Immature natural killer cell (primary cell): ENCODE measurements at places on chromosomes 7 and 10. TPM values are rescaled to one million over a fixed set of nuclear protein-coding genes. Genes with fewer than 3 reads are reported as not detected.
A peak's percentile ranks its signal among the peaks of the same experiment; 100 is the strongest.

Gene LBX1
- polyA plus RNA-seq = not detected

GRCh38 chr10:130961506-130962239 is 349.8 kb downstream of the TCERG1L start:
- DNase-seq = no peak

DNA sequence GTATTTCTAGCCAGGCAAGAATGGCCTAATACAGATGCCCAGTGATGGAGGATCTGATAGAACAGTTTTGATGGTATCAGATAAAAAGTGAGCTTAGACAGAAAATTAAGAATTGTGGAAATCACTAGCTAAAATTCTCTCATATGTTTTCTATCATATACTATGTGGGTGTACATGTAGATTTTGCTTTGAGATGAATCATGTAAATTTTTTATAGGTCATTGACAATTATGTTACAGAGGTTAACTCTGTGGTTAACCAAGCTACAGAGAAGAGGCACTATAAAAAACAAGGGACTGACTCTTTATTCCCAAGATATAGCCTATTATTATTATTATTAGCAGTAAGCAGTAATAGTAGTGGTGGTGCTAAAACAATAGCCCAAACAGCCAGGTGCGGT is 156.5 kb downstream of the ITGA8 start:
- DNase-seq = no peak

DNA sequence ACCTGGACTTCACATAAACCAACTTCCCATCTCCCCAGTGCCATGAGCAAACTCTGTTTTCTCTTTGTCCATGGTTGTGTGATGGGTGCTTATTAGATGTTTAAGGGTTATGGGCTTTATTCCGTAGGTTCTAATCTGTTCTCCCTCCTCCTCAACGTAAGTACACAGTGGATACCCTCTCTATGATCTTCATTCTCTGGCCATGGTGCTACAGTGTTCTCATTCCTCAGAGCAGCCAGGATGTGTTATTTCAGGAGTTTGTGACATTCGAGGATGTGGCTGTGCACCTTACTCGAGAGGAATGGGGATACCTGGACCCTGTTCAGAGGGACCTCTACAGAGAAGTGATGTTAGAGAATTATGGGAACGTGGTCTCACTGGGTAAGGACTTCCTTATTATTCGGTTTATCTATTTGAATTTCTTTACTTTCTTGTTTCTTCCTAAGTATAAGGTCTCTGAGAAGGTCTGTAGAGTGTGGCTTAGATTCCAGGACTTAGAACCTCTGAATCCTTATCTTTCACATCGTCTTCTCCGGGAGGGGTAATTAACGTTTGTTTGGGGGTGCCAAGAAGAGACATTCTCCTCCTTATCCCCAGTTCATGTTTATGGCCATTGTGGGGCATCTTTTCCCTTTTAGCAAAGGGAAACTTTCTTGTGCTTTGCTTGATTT is 3.8 kb downstream of the ZNF655 start:
- DNase-seq = no peak

DNA sequence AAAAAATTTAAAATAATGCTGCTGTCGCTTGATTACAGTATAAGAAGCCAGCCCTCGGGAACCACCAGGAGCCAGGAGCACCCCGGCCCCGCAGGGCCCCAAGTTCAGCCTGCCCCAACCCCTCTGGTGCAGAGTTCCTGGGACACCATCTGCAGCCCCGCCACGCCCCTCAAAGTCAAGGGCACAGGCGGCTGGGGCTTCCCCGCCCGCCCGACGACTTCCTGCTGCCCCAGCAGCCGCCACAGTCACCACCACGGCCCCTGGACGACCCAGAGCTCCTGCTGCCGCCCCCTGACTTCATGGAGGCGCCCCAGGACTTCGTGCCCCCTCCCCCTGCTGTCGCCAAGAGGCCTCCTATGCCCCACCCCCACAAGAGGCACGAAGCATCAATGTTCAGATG is 103.6 kb upstream of the PDSS1 start:
- no peak for DNase-seq

- peak; percentile 63 for DNase-seq
These were observed 11.4 kb upstream of the REPIN1 start for GRCh38 chr7:150357270-150357669.

Gene VIPR2
- 0.41 TPM for polyA plus RNA-seq

- DNase-seq = no peak
These were observed 121.3 kb downstream of the PRKCQ start for GRCh38 chr10:6458814-6459213.

Gene ST8SIA6
- 2.1 TPM for polyA plus RNA-seq

GRCh38 chr10:34049469-34049868 is 715.0 kb upstream of the NRP1 start:
- no peak for DNase-seq

- DNase-seq = peak; percentile 75
These were observed at the start of gene TMEM140 for GRCh38 chr7:135147899-135148721. TSS of gene TMEM140 (plus strand) at chr7:135148072. CDS start at chr7:135164442, 16,370 bp downstream.

DNA sequence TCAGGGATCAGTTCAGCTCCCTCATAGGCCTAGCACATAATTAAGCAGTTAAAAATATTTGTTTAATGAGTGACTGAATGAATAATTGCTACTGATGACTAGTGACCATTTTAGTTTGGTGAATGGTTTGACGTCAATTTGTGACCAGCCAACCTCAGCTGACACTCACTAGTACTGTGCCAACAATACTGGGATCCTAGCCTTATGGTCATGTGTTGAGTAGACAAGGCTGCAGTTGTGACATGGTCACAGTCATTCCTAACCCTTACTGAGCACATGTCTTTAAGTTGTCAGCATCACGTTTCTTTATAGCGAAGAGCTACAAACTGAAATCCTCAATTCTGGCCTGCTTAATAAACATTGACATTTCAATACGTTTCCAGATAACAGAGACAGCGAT is 86.9 kb upstream of the SLC26A5 start:
- DNase-seq = no peak

Gene WNT8B
- not detected for polyA plus RNA-seq

GRCh38 chr10:48699011-48699627 is 14.4 kb downstream of the WDFY4 start:
- no peak for DNase-seq

DNA sequence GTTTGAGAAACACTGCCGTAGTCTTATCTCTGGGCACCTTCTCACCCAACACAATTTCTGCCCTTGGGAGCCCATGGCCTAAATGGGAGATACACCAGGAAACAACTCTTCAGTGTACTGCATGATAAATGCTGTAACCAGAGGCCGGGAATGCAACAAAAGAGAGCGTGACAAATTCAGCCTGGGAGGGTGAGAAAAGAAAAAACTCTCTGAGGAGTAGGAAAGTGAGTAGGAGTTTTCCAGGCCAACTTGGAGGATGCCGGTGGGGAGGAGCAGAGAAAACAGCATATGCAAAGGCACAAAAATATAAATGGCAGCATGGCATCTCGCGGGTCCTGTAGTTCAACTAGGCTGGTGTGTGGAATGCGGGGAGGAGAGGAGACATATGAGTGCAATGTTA is 624.5 kb downstream of the PARD3 start:
- no peak for DNase-seq

DNA sequence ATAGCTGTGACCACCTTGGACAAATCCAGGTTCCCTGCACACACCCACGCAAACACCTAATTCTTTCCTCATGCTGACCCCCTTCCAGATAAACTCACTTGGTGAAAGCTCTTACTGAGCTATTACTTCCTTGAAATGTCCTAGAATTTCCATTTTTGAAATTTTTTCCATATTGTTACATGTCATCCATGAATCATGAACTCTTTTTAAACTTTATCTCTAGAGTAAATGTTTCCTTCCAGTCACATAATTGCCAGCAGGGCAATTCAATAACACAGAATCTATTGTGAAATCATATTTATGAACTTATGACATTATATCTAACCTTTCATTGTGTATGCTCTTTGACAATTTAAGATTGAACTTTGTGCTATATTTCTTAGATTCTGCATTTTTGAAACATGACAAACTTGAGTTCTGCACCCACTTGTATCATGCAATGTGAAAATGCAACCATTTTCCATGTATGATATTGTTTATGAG is 26.8 kb upstream of the FGL2 start:
- no peak for DNase-seq

Gene SMURF1
- polyA plus RNA-seq = 0.93 TPM

DNA sequence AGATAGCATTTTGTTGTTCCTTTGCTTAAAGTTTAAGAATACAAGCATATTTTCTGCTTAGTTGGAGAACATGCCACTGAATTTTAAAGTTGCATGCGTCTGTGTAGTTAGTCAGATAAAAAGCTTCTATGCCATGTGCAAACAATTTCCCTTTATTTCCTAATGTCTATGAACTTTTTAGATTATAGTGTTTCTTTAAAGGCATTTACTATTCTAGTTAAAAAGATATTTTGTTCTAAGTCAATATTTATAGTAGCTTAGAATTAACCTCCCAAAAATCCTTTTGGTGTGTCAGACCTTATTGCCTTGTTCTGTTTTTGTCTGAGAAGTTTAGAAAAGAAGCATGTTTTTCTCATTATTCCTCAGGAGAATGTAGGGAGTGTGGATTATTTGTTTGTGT is 99.0 kb upstream of the GATA3 start:
- DNase-seq = no peak

- no peak for DNase-seq
These were observed 57.7 kb upstream of the ZNRF2 start for GRCh38 chr7:30226614-30227268.

Gene CPEB3
- polyA plus RNA-seq = not detected

Gene STEAP4
- polyA plus RNA-seq = not detected

Gene TAS2R41
- not detected for polyA plus RNA-seq

GRCh38 chr7:37052705-37053104 is 328.4 kb upstream of the AOAH start:
- DNase-seq = no peak

DNA sequence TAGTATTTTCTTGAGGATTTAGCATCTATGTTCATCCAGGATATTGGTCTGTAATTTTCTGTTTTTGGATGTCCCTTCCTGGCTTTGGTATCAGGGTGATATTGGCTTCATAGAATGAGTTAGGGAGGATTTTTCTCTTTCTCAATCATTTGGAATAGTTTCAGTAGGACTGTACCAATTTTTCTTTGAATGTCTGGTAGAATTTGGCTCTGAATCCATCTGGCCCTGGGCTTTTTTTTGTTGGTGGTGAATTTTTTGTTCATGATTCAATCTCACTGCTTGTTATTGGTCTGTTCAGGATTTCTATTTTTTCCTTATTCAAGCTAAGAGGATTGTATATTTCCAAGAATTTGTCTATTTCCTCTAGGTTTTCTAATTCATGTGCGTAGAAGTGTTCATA is 192.7 kb downstream of the KIF20B start:
- DNase-seq = no peak

Gene ASNS
- 41.7 TPM for polyA plus RNA-seq

- DNase-seq = no peak
These were observed 506 bp downstream of the MCM10 start for GRCh38 chr10:13161857-13162271.

DNA sequence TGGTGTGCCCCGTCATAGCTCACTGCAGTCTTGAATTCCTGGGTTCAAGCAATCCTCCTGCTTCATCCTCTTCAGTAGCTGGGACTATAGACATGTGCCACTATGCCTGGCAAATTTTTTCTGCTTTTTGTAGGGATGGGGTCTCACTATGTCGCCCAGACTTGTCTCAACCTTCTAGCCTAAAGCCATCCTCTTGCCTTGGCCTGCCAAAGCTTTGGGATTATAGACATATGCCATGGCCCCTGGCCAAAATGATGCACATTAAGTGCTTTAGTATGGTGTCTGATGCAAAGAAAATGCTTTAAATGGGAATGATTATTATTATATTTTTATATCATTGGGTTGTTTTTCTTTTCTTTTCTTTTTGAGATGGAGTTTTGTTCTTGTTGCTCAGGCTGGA is 33.2 kb upstream of the VCL start:
- DNase-seq = no peak

GRCh38 chr7:5827755-5828154 is 46.3 kb upstream of the RNF216 start:
- DNase-seq = peak; percentile 23

DNA sequence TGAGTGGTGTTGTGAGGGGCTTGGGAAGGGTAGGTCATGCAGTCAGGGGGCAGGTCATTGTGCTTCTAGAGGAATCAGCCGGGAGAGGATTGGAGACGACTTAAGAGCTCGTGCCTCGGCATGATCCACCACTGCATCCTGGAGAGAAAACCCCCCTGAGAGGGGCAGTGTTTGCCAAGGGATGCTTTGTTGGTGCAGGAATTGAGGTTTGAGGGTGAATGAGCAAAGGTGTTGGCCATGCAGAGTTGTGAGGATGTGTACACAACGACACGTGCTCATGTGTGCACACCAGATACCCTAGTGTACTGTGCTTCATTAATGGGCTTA is 85.6 kb upstream of the ANLN start:
- DNase-seq = no peak

Gene CUTC
- 105 TPM for polyA plus RNA-seq

Gene GDI2
- polyA plus RNA-seq = 290 TPM

GRCh38 chr7:158432369-158433341 is 155.0 kb downstream of the PTPRN2 start:
- DNase-seq = no peak

Gene SPRN
- polyA plus RNA-seq = not detected

- DNase-seq = no peak
These were observed 21.9 kb downstream of the CACNB2 start for GRCh38 chr10:18162021-18162627.

Gene TMEM225B
- polyA plus RNA-seq = 6.5 TPM

DNA sequence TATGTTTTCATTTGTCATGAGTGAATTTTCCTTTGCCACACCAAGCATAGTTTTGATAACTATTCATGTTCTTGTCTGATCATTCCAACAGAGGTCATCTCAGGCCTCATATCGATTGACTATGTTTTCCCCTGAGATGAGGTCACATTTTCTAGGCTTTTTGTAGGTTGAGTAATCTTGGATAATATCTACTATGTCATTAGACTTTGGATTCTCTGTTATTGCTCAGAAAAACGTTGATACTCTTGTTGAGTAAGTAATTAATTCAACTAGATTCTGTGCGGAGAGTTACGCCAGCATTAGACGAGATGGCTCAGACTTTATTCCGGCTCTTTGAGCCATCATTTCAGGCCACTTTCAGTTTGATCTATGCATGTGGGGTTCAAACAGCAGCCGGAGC is 57.7 kb downstream of the KLF6 start:
- DNase-seq = no peak

GRCh38 chr10:108852211-108852610 is 1071.1 kb downstream of the XPNPEP1 start:
- DNase-seq = no peak

Gene TMEM243
- polyA plus RNA-seq = 47.7 TPM

GRCh38 chr10:5508161-5508604 is 8.8 kb upstream of the CALML5 start:
- DNase-seq = no peak
